Fibroblast of lung (primary cell): ENCODE measurements at places on chromosomes 4 and X. TPM values are rescaled to one million over a fixed set of nuclear protein-coding genes. Genes with fewer than 3 reads are reported as not detected.

The GLRB gene
- total RNA-seq = 13.6 and 25.9 TPM in 2 replicates

The HERC5 gene
- total RNA-seq = 3.3 TPM in 2 replicates

The MAGEC3 gene
- not detected in 2 replicates for total RNA-seq

DNA sequence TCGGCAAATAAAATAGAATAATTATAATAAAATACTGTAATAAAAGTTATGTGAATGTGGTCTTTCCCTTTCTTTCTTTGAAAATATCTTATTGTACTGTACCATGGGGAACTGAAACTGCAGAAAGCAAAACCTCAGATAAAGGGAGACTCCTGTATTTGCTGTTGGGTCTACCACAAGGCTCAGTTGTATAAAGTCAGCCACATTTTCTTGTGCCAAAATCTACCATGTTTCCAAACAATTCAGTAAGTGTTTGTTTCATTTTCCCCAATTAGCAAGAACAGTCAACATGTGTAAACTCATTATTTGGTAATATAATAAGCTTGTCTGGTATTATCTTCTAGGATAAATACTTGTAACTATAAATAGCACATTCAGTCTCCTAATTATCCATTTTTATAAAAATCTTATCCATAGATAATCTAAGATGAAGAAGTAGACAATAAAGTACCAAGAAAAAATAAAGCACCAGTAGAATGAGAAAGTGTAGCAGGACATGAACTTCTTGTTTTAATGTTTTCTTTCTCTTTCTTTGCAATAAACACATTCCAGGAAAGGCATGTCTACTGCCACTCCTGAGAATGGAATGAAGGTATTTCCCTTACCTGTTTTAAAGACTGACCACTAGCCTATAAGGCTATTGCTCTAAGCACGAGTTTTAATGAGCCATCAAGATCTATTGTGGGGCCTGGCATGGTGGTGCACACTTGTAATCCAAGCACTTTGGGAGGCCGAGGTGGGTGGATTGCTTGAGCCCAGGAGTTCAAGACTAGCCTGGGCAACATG, 15.0 kb upstream of the OTUD4 start:
- no peak for DNase-seq

DNA sequence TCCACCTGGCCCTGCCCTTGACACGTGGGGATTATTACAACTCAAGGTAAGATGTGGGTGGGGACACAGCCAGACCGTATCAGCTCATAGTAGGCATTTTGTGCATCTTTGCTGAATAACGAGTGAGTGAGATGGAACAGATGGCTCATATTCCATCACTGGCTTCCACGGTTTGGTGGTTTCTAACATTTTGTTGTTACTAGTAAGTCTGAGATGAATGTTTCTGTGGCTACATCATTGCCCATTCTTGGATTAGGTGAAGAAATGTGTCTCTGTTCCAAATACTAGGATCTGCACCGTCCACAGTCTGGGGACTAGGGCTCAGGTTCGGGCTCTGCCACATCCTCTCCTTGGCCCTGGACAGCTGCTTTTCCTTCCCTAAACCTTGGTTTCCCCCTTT, 3.6 kb downstream of the ABLIM2 start:
- no peak for DNase-seq

- no peak for DNase-seq
Measured at GRCh38 chrX:124829930-124830329, 483.6 kb downstream of the SH2D1A start.

DNA sequence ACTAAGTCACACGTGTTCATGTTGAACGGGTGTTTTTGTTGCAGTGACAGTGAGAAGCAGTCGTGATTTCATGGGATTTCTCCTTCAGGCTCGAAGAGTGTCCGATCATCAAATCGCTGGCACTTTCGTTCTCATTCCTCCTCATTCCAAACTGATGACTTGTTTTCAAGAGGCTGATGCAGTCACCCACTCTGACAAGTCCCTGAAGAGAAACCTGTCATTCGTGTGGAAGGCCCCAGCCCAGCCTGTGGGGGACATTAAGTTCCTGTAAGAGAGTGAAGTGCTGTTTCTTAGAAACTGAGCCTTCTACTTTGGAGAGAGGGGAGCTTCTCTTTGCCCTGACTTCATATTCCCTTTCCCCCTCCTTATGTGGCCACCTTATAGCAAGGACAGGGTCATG, 8.0 kb downstream of the REELD1 start:
- peak; percentile 83 for DNase-seq

GRCh38 chr4:165198329-165198728, 9.0 kb upstream of the KLHL2 start:
- peak; percentile 76 for DNase-seq

DNA sequence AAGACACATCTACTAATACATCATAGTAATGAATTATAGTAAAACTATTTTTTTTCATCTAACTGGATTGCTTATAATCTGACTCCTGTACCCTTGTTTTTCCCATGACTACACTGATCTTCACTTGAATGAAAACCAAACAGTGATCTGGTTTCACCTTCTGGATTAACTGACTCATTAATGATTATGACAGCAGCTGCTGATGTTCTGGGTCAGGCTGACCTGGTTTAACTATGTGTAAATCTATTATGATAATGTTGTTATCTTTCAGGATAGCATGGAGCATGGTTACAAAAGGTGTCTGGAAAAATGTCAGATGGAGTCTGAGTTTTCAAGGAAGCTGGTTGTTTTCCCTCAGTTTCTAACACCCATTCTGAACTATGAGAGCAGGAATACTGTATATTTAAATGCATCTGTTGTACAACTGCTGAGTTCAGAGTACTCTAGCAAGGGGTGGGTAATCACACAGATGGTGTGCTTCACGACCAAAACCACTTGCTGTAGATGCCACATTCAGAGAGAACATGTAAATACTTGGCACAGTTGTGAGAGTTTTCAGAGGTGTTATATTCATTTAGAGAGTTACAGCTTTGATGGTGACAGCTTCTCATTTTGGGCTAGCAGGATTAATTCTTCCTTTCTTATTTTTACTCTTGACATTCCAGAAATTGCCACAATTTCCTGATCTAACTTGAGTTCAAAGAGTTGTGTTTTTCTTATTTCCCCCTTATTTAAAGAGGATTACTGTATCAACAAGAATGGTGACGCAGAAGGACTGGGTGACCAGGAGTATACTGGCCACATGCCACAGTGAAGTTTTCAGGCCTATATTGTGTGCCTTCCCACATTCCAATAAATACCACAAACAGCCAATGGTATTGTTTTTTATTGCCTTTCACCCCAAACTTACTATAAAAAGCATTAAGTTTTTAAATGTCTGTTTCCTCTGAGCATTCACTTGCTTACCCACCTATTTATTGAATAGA, 249.7 kb upstream of the TET2 start:
- no peak for DNase-seq

DNA sequence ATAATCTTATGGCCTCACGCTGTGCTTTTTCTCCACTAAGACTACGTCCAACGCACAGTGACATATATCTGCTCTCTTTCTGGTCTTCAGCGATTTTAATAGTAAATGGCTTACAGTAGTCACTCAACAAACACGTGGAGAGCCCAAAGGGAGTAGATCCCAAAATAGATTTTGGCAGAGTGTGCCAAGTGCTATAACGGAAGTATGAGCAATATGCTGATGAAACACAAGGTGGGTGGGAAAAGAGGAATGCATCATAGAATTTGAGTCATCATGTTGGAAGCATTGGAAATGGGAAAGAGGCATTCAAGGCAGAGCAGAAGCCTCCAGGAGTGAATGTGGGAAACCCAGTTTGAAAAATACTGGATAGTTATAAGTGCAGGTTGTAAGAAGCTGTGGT, 129.1 kb upstream of the LDB2 start:
- peak; percentile 95 for DNase-seq
